Activated T-cell treated with anti-CD3 and anti-CD28 coated beads for 1 hour (primary cell): ENCODE measurements at places on chromosomes 11 and 22.

DNA sequence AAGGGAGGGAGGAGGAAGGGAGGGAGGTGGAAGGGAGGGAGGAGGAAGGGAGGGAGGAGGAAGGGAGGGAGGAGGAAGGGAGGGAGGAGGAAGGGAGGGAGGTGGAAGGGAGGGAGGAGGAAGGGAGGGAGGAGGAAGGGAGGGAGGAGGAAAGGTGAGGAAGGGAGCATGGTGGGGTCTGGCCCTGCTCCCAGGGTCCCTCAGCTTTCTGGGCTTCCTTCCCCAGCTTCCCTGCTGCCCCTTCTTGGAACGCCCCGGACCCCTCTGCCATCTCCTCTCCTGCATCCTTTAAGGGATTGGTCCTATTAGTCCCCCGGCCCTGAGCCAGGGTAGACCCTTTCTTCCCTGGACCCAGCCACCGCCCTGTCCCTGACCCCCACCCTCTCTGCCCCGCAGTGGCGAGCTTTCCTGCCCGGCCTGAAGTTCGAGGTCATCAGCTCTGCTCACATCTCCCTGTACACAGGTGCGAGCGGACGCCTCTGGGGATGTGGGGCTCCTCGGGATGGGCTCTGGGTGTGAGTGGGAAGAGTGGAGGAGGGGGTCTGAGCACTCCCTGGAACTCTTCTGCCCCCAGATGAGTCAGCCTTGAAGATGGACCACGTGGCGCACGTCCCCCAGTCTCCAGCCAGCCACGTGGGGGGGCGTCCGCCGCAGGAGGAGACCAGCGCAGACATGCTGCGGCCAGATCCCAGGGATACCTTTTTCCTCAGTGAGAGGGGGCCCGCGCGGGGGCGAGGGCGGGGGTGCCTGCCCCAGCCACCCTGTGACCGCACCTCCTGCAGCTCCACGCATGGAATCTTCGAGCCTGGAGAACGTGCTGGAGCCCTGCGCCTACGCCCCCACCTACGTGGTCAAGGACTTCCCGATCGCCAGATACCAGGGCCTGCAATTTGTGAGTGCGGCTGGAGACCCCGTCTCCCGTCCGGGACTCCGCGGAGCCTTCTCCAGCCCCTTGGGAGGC, 6.0 kb downstream of the B4GALNT4 start:
- no peak for DNase-seq

- no peak for DNase-seq
These were observed 74.0 kb downstream of the ADAMTS15 start for GRCh38 chr11:130522284-130522961.

GRCh38 chr11:47234669-47235100, 13.9 kb downstream of the ACP2 start:
- DNase-seq, result peak; percentile 37

- DNase-seq, result no peak
These were observed 9.1 kb downstream of the USP35 start for GRCh38 chr11:78197816-78198215.

- no peak for DNase-seq
These were observed 17.6 kb upstream of the TMA7B start for GRCh38 chr22:39942439-39943230.

DNA sequence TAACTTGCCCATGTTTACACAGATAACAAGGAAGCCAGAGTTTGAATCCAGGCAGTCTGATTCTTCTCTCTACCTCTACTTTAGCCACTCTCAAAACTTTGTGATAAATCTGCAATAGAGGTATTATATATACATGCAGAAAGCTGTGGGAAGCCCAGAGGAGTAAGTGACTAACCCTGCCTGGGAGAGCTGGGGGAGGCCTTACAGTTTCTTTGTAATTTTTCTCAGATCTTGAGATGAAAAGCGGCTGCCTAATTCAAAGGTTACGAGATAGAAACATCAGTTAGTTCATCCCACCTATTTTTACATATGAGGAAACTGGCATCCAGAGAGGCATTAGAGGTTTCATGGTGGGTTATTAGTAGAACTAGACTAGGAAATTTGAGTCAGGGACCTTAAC, 4.9 kb downstream of the STIM1 start:
- DNase-seq, result no peak

DNA sequence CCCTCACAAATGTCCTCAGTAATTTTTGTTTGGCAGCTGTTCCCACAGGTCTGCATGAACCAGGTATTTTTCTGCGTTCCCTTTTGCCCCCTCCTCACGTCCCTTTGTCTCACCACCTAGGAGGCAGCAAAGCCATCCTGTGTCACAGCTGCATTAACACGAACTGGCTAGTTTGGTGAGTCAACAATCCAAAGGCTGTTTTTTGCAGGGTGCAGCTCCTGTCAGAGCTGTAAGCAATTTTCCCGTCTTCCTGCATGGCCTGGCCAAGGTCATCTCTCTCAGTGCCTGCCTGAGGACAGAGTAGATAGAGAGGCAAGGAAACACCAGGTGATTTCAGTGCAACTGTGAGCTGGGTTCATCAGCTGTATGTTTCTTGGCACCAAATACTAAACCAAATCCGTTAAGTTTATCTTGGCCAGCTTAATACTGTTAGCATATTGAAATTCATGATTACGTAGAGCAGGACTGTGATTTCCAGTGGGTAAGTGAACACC, 20.6 kb upstream of the VSIG10L2 start:
- no peak for DNase-seq

GRCh38 chr22:18145676-18146388, 4.1 kb upstream of the USP18 start:
- no peak for DNase-seq

- no peak for DNase-seq
These were observed 10.8 kb downstream of the ST14 start for GRCh38 chr11:130170345-130170744.
